GM23248 (cell line): ENCODE measurements at places on chromosomes 2 and 18. TPM values are rescaled to one million over a fixed set of nuclear protein-coding genes. Genes with fewer than 3 reads are reported as not detected.

Gene BARD1
- 7.7 and 8.1 TPM in 2 replicates for polyA plus RNA-seq

DNA sequence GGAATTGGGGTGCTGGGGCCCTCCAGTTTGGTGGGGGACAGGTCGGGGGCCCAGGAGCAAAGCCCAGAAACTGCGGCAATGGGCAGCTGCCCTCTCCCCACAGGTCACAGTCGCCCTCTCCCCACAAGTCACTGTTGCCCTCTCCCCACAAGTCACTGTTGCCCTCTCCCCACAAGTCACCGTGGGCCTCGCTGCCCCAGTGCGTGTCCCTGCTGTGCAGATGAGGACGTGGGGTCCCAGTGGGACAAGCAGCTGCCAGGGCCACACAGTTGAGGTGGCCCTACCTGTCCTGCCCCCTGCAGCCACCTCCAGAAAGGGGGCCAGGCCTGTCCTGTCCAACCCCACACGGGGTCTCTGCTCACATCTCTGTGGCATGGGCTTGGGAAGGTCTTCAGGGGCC, 13.0 kb upstream of the AGXT start:
- H3K4me1 ChIP-seq: no peaks in the 10 kb centered on the region
- no peaks in the 10 kb centered on the region for H3K36me3 ChIP-seq
- H3K4me3 ChIP-seq: no peak overlapping the region

GRCh38 chr18:3409811-3410210, 40.2 kb upstream of the TGIF1 start:
- no peak for DNase-seq
- H3K27ac ChIP-seq: no peak overlapping the region
- H3K4me1 ChIP-seq: no peaks in the 10 kb centered on the region
- H3K36me3 ChIP-seq: no peaks in the 10 kb centered on the region
- no peak overlapping the region for H3K4me3 ChIP-seq

Gene SNTG2
- not detected in 2 replicates for polyA plus RNA-seq

DNA sequence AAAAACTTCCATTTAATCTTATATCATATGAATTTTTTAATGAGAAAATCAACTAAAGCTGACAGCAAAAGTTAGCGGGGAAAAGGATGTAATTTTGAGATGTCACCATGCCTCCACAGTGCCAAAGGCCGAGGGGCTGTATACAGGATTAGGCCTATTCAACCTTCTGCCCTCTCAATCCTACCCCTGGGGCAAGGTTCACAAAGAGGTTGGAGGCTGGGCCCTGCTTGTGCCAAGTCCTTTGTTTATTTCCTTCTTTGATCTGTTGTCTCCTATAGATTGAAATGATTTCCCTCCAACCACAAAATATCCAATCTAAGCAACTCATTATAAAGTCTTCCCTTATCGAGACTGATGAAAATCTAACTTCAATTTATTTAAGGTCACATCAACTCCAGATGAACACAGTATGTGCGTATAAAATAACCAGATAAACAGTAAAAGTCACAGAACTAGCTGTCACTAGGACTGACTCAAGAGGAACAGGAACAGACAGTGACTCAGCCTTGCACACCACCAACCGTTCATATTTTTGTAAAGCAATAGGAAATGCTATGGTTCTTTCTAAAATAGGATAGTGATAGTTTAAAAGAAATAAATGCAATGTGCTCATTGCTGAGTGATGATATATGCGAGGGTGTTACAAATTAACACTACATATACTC, 95.8 kb downstream of the SLC25A12 start:
- H3K27ac ChIP-seq: peak overlapping the region; percentile 69
- H3K27me3 ChIP-seq: no peaks in the 10 kb centered on the region
- no peak overlapping the region for H3K4me3 ChIP-seq
- no peaks in the 10 kb centered on the region for H3K36me3 ChIP-seq
- H3K4me1 ChIP-seq: peaks cover 19% of the 10 kb centered on the region

- no peak for DNase-seq
- H3K27ac ChIP-seq: no peak overlapping the region
- H3K4me1 ChIP-seq: no peaks in the 10 kb centered on the region
- H3K4me3 ChIP-seq: no peak overlapping the region
These were observed 90.3 kb downstream of the SP3 start for GRCh38 chr2:173874894-173875237.

GRCh38 chr2:98824256-98825019, 93.5 kb upstream of the MGAT4A start:
- H3K36me3 ChIP-seq: no peaks in the 10 kb centered on the region
- H3K4me3 ChIP-seq: no peak overlapping the region
- DNase-seq: no peak
- no peaks in the 10 kb centered on the region for H3K4me1 ChIP-seq
- no peak overlapping the region for H3K27ac ChIP-seq

Gene TMEM169
- polyA plus RNA-seq: 0.11 and 0.25 TPM in 2 replicates

Gene GPAT2
- 0.38 and 0.71 TPM in 2 replicates for polyA plus RNA-seq

- no peak for DNase-seq
- no peak overlapping the region for H3K27ac ChIP-seq
- no peaks in the 10 kb centered on the region for H3K4me1 ChIP-seq
- no peak overlapping the region for H3K4me3 ChIP-seq
These were observed 91.1 kb upstream of the TMEM200C start for GRCh38 chr18:5986257-5986931.

Gene ZAP70
- polyA plus RNA-seq: not detected in 2 replicates

GRCh38 chr2:101560780-101561315, 85.9 kb upstream of the RFX8 start:
- no peak overlapping the region for H3K27ac ChIP-seq
- H3K27me3 ChIP-seq: peaks cover 4% of the 10 kb centered on the region; the same call in 1 of the 2 replicates
- H3K36me3 ChIP-seq: no peaks in the 10 kb centered on the region
- no peak for DNase-seq
- H3K4me1 ChIP-seq: peaks cover 15% of the 10 kb centered on the region
- no peak overlapping the region for H3K4me3 ChIP-seq

- no peaks in the 10 kb centered on the region for H3K27me3 ChIP-seq
- peaks cover 31% of the 10 kb centered on the region for H3K4me1 ChIP-seq
- H3K4me3 ChIP-seq: no peak overlapping the region
- H3K27ac ChIP-seq: no peak overlapping the region
These were observed 616.1 kb downstream of the SLC4A3 start for GRCh38 chr2:220243571-220243970.

DNA sequence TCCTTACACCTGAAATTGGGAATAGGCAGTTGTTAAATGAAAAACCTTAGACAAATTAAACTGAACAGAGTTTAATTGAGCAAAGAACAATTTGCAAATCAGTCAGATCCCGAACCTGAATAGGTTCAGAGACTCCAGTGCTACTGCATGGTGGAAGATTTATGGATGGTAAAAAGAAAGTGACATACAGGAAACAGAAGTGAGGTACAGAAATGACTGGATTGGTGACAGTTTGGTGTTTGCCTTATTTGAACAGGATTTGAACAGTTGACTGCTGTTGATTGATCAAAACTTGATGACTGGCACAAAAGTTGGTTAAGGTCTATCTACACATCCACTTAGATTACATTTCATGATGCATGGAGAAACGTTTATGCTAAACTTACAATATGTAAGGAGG, 248.8 kb downstream of the HNMT start:
- H3K36me3 ChIP-seq: no peaks in the 10 kb centered on the region
- DNase-seq: no peak
- H3K27me3 ChIP-seq: no peaks in the 10 kb centered on the region
- no peak overlapping the region for H3K27ac ChIP-seq

- no peak for DNase-seq
- H3K36me3 ChIP-seq: no peaks in the 10 kb centered on the region
- no peaks in the 10 kb centered on the region for H3K27me3 ChIP-seq
- H3K4me1 ChIP-seq: no peaks in the 10 kb centered on the region
These were observed 47.4 kb upstream of the CDCA7 start for GRCh38 chr2:173307293-173307692.

Gene ANKRD53
- polyA plus RNA-seq: 0.65 and 1.2 TPM in 2 replicates

DNA sequence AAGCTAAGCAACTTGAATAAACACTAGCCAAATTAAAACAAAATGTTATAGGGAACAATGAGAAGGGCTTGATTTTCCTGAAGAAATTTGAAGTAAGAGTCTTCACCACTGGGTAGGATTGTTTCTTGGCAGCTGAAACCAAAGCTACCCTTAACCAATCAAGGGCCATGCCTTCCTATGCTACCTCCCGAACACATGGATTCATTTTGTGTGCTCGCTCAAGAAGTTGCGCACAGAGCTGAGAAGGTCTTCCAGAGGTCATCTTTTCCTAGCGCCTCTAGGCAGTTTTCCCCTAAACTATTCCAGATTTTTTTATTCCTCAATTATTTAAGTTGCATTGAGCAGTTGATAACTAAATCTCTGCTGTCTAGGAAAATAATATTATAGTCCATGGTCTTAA, 264.6 kb downstream of the RBM43 start:
- no peak overlapping the region for H3K4me3 ChIP-seq
- no peak overlapping the region for H3K27ac ChIP-seq
- H3K4me1 ChIP-seq: peaks cover 12% of the 10 kb centered on the region
- no peaks in the 10 kb centered on the region for H3K27me3 ChIP-seq

- H3K4me3 ChIP-seq: no peak overlapping the region
These were observed 139.0 kb upstream of the TRIB2 start for GRCh38 chr2:12577567-12578253.

DNA sequence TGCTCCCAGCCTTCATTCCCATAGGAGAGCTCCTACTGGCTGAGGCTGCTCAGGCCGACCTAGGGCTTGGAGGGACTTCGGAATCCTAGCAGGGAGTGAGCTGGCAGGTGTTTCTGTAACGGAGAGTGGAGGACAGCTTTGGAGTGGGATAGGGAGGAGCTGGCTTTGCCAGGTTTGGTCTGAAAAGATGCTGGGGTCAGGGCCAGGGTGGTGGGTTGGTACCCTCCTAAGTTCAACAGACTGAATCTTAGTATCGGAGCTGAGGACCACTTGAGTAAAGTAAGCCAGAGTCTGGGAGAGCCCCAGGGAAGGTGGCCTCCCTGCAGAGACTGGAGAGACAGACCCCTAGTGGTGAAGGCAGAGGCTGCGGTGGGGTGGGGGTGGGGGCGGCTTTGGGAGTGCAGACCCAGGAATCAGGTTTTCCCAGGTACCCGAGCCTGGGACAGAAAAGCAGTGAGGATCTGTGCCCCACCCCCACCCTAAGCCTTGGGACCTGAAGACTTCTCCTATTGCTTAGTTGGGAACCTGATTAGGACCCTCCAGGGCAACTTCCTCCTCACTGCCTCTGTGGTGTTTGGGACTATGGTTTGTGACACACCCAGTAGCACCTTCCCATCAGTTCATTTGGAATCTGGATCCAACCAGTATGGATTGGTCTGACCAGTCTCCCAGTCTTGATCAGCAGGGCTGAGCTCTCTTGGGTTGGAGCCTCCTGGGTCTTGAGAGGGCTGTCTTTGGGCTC, 3.0 kb downstream of the CNNM4 start:
- H3K4me1 ChIP-seq: peaks cover 23% of the 10 kb centered on the region
- no peaks in the 10 kb centered on the region for H3K27me3 ChIP-seq

GRCh38 chr2:64860276-64860885, 128.8 kb upstream of the SLC1A4 start:
- DNase-seq: no peak
- H3K4me1 ChIP-seq: peaks cover 47% of the 10 kb centered on the region
- peak overlapping the region; percentile 97 for H3K27ac ChIP-seq
- H3K4me3 ChIP-seq: no peak overlapping the region
- H3K27me3 ChIP-seq: no peaks in the 10 kb centered on the region

GRCh38 chr2:215619989-215620388, 184.1 kb upstream of the FN1 start:
- peaks cover 32% of the 10 kb centered on the region for H3K4me1 ChIP-seq
- peak; percentile 34 for DNase-seq
- H3K27ac ChIP-seq: no peak overlapping the region
- peak overlapping the region; percentile 40; the same call in 1 of the 2 replicates for H3K4me3 ChIP-seq

GRCh38 chr2:181183878-181184542, 203.6 kb downstream of the UBE2E3 start:
- no peaks in the 10 kb centered on the region for H3K27me3 ChIP-seq
- peaks cover 12% of the 10 kb centered on the region for H3K4me1 ChIP-seq
- no peaks in the 10 kb centered on the region for H3K36me3 ChIP-seq
- DNase-seq: peak; percentile 24
- no peak overlapping the region for H3K27ac ChIP-seq
